Thymus (tissue), 14 donors: ENCODE measurements at places on chromosomes 16 and 17.

- no peak for DNase-seq
These were observed 12.5 kb downstream of the ARHGAP23 start for GRCh38 chr17:38440614-38441397.

GRCh38 chr17:17232303-17232621 is 4.7 kb downstream of the FLCN start:
- no peak for DNase-seq

DNA sequence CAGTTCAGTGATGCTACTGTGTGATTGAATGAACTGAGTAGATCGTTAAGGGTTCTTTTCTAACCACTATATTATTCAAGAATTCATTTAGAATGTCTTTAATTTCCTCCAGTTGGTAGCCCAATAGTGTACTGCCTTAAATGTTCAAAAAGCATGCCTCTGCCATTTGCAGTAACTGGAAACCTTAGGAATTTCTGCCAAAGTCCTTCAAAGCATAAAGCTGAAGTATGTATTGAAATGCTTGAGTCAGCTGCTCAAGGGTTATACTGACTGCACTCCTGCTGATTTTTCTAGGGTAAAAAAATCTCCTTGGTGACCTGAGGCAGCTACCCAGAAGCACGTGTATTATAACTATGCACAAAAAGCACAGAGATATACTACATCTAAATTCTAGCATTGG is 56.5 kb downstream of the SNTB2 start:
- no peak for DNase-seq

DNA sequence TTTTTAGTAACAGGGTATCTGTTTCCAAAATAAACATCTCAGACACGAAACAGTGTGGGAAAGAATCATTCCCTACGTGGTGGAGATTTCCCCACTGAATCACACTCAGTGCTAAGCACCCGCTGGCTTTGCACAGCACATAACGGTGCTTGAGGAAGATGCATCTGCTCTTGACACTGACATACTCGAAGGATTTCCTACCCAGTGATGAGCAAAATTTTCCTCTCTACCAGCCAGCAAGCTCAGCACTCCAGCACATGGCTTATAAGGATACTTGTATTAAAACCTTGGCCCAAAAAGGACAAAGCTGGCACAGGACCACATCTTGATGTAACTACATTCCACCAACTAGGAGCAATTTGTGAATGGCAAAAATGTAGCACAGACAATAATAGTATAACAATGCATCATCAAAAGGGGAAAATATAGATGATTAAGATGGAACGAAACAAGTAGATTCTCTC is 59.0 kb downstream of the ANKFY1 start:
- DNase-seq = no peak

DNA sequence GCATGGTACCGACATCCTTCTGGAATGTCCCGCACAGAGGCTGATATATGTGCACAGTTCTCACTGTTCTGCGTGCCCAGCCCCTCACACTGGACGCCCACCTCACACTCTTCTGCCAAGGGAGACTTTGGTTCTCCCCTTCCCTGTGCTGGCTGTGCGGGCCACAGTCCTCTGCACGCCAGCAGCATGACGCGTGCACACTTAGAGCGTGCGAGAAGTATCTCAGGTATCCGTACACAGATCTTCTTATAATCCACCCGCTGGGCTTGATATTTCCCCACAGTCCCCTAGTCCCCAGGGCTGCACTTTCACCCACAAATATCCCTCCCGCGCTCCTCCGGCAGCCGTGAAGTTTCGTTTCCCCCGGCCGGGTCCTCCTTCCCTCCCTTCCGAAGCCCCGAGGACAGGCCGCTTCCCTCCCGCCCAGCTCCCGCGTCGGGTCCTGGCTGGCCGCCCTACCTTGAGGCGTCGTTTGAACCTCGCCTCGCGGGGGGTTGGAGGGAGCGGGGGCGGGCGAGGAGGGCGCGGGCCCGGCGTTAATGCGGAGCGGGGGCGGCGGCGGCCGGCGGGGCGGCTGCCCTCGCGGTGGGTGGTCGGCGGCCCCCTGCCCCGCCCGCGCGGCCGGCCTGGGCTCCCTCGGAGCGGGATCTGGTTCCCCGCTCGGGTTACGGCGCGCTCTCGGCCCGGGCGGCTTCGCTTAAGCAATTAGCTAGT is 5.0 kb upstream of the FOXF1 start:
- no peak for DNase-seq

- no peak for DNase-seq
These were observed 114.4 kb downstream of the SEC14L1 start for GRCh38 chr17:77254951-77255825.
